ENCODE measurements at places on chromosomes 2 and 18.

- DNase-seq = no peak
These were observed 75.5 kb downstream of the SLC39A10 start for GRCh38 chr2:195732574-195732973.

GRCh38 chr2:149472413-149472812 is 115.2 kb downstream of the MMADHC start:
- no peak for DNase-seq

GRCh38 chr2:112260295-112260625 is 5.4 kb upstream of the ZC3H8 start:
- DNase-seq = no peak

GRCh38 chr2:135694711-135695110 is 46.9 kb upstream of the UBXN4 start:
- peak; percentile 1 for DNase-seq

DNA sequence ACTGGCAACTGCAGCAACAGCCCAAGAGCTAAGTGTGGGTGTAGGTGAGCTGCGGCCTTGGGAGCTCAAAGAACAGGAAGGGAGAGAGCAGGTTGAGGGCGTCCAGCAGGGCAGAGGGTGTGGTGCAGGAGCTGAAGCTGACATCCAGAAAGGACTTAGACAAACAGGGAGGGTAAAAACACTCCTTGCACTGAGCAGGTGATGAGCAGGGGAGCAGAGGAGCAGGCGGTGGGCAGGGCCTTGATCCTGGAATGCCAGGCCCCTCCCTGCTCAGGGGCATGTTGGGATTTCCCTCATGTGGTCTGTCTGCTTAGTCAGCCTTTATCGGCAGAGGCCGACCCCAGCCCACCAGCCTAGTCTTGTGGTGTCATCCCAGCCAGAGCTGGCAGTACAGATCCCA is 63.6 kb downstream of the VSNL1 start:
- DNase-seq = no peak

GRCh38 chr2:174085781-174086180 is 120.6 kb upstream of the SP3 start:
- DNase-seq = no peak

DNA sequence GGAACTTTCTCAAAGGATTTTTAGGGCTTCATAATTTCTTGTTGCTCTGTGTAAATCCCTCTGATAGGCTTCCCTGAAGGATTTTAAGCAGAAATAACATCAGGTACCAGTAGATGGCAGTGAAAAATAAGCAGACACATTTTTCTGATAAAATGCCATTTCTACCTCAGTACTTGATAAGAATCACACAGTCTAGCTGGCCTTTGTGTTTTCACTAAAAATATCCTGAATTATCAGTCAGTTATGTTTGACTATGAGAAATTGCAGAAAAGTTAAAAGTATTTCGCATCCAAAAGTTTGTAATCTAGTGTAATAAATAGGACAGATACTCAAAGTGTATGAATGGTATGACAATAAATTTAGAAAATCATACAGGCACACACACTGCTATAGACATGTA is 68.7 kb downstream of the DNAJC10 start:
- peak; percentile 79 for DNase-seq

GRCh38 chr2:230346465-230346864 is 19.5 kb downstream of the SP140L start:
- no peak for DNase-seq

GRCh38 chr2:170264522-170264860 is 86.5 kb downstream of the MYO3B start:
- no peak for DNase-seq

DNA sequence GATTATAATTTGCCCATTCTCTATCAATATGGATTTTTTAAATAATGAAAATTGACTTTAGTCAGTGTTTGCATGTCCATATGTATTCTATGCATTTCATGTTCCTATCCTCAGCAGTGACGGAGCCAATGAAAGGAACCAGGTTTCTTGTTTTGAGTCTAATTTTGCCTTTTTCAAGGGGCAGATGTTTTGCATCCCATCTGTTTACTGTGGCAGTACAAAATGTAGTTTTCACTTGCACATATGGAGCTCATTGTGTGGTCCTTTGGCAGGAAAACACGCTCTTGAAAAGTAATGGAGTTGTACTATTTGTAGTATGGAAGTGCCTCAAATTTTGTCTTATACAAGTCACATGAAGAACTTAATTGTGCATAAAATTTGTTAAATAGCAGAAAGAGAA is 127.8 kb downstream of the AGPS start:
- DNase-seq = no peak

- no peak for DNase-seq
These were observed 151.8 kb downstream of the MBP start for GRCh38 chr18:76980663-76981395.

DNA sequence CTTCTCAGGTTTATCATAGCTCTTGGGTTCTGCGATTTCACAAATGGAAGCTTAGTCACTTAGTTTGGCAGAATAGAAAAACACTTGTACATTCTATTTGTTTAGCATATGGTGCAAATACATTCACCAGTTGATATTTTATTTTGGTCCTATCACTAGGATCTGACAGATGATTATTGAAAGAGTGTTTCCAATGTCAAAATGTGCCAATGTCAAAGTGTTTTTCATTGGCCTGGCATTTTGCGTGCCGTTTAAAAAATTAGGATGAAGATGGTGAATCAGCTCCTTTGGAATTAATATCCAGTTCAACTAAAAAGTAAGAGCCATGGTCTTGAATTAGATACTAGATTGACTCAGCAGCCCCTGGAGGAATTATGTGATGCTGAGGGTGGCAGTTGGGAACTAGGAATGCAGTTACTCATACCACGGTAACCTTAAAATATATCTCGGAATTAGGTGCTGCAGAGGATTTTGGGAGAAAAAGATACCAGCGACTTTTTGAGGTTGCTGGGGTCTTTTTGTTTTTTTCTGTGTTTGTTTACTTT is 87.0 kb downstream of the SPHKAP start:
- DNase-seq = no peak

DNA sequence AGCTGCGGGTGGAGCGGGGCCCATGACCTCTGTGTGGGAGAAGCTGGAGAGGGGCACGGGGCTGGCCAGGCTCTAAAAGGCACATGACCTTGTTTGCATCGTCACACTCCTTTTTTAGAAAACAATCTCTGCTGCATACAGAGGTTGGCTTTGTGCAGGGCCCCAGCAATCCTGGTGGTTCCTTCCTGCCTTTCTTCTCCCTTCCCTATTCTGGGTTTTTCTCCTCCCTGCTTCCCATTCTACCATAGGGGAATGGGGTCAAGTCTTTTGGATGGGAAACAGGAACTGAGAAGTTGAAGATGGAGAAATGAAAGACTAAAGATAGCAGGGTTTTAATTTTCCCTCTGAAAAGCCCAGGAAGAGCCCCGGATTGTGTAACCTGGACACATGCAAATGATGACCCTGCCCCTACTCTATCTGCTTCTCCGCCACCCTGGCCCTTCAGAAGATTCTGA is 53.9 kb downstream of the ASAP2 start:
- no peak for DNase-seq

- DNase-seq = no peak
These were observed 234.8 kb upstream of the KYNU start for GRCh38 chr2:142642650-142643049.

- peak; percentile 8 for DNase-seq
These were observed 137.1 kb upstream of the CCDC150 start for GRCh38 chr2:196502386-196502785.

DNA sequence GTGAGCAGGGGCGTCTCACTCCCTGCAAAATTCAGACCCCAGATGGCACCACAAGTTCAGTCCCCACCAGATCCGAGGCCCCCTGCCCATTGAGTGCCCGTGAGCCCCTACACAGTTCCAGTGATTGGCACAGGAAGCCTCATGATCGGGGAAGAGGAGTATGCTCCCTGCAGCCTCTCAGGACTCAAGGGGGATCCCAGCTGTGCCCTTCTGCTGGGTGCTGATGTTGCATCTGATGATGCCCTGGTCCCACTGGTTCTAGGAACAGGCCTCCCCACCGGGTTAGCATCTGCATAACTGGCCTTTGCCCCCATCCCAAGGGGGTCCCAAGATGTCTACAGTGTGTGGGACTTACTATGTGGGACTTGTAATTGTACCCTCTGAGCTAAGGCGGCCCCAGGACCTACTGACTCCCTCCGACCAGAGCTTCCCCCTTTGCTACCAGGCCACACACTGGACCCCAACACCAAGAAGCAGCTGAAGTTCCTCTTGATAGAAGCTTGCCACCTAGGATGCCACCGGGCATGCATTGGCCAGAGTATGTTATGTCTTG is 8.6 kb downstream of the ALPG start:
- DNase-seq = no peak

DNA sequence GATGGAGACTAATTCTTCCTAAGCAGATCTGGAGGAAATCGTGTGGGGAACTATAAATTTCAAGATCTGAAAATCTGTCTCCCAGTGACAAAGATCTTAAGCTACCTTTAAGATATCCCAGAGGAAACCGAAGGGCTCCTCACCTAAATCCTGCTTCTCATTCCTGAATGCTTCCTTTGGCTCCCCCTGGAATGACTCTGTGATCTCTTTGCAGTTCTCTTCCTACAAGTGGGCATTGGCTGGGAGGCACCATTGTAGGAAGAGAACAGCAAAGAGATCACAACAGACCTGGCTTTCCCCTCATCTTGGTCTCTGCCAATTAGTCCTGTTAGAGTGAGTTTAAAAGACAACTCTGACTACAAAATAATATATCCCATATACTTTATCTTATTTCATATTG is 70.0 kb upstream of the KCNH7 start:
- no peak for DNase-seq

- peak; percentile 69 for DNase-seq
These were observed 112.0 kb downstream of the ZBTB7C start for GRCh38 chr18:48297139-48297538.

- no peak for DNase-seq
These were observed 571.2 kb upstream of the VRK2 start for GRCh38 chr2:57475391-57475790.

DNA sequence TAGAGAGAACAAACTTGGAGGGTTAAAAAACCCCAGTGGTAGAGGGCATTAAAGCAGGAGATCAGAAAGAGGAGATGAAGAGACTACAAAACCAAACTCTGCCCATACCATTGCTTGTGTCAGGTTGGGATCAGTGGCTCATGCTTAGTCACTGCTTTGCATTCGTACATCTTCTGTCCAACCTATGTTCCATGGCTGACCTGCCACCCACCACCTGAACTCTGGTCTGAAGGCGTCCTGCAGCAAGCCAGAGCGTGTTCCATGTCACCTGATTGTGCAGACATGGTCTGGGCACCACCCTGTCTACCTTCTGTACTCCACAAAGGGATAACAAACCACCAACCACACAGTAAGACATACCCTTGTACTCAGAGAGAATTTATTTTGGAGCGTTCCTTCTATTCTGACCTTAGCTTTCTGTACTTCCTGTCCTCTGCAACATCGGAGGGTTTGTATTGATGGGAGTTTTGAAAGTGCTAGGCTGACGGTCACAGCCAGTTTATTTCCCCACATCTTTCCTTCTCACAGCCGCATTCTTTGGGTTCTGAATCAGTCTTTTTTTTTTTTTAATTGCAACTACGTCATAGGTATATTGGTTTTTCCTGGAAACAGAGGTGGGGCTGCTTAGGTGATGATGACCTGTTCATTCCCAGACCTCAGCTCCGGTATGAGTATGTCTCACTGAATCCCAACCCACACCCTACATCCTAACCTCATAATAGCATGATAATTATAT is 88.3 kb downstream of the SOWAHC start:
- DNase-seq = no peak

DNA sequence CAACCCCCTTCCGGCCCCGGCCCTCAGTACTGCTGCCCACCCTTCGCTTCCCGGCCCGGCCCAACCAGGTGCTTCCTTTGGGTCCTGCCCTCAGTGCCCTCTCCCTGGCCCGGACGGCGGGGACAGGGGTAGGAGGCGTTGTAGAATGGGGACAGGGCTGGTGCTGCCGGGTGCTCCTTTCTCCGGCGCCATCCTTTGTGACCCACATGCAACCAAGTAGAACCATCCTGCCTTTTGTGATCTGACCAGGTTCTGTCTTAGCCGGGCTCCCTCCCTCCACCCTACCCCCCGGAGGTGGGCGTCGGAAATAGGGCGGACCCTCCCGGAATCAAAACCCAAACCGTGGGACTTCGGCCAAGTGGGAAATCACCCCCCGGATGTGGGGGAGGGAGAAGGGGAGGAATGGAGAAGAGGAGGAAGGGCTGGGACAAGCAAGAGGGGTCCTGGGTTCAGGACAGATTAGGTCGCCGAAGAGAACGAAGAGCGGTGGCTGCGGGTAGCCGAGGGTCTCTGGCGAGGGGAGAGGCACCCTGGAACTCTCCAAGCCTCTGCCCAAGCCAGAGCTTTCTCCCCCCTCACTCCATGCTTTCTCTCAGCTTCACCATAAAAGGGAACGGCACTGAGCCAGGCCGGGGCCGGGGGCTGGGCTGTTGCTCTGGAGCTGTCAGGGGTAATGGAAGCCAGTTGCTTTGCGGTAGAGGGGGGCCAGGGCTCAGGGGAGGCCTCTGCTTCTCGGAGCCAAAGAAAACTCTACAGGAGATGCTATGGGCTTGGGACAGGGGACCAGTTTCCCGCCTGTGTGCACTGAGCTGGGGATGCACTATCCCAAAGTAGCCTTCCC is 756 bp upstream of the OST4 start:
- peak; percentile 69 for DNase-seq

DNA sequence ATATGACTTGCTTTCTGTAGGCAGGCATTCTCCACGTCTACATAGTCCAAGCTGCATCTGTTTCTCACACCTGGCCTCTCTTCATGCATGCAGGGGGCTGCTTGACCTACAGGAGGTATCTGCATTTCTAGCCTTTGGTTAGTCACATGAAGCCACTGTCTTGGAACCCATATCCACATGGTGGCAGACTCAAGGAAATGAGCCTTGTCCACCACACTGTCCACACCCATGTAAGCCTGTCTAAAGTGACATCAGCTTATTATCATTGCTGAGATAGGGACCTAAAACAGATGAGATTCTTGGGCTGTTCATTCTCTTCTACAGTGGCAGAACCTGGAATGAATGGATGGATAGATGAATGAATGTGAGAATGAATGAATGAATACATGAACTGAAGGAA is 160.4 kb downstream of the DOCK10 start:
- no peak for DNase-seq

DNA sequence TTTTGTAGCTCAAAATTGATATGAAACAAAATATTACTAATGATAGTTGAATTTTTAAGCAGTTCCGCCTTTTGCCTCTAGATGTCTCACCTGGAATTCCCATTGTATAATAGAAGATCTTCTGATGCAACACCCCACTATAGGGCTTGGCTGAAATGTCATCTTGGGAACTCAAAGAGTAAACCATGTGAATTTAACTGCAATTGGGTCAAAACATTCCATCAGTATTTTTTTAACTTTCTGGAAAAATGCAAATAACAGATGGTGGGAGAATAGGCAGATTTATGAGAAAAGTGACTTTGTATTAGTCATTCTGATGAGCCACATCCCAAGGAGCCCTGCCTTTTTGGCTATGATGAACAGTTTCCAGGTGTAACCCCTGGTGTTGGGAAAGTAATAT is 489.9 kb downstream of the NYAP2 start:
- peak; percentile 60 for DNase-seq

DNA sequence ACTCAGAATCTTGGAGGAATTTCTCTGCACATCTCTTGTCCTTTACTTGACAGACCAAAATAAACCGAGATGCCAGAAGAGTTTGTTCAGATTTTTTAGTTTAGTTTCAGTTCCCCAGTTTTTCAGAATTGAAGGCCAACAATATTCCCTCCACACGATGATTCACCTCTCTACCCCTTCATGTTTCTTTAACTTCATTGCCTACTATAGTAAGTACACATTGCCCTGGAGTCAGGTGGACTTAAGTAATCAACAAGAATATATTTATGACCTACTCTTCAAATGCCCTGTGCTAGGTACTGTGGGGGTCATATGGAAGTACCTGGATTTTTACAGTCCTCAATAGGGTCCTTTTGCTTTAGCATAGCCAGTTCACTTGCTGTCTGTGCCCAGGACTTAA is 79.6 kb upstream of the CTLA4 start:
- DNase-seq = peak; percentile 13

GRCh38 chr2:171522788-171523087 is 464 bp downstream of the CYBRD1 start:
- DNase-seq = peak; percentile 56
